ENCODE measurements at places on chromosomes 11 and 22.

DNA sequence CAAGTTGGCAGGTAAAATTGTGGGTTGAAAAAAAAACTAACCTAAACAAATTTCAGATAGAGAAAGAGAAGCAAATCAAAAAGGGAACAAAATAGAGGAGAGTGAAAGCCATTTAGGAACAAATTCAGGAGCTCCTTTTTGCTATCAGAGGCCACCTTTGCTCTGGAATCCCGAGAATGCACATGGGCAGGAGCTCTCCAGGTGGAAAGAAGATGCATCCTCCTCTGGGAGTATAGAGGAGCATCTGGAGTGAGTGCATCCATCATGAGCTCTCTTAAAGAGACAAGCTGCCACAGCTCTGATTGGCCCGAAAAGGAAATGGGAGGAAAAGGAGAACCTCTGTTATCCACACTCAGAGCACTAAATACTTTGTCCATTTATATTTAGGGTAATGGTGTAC lies 26.3 kb downstream of the MRGPRX1 start:
- DNase-seq, result no peak

DNA sequence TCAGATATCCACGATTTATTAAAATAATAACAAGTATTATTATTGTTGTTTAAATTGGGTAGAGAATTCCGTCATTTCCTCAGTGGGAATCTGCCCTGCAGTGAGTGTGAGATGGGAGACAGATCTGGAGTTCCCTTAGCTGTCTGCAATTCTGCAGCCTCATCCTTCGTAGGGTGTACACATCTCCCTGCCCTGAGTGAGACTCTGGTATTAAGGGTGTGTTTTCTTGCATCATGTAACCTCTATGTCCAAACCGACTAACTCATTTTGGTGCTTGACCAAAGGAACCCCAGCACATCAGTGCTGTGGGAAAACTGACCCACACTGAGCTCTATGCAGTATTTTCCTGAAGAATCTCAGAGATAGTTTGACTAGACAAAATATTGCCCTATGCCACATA lies 157.6 kb downstream of the LDLRAD3 start:
- no peak for DNase-seq

GRCh38 chr11:65498977-65499712 lies at the start of gene MALAT1:
Gene MALAT1, plus strand, starts transcription at chr11:65499045.
- peak; percentile 94 for DNase-seq

DNA sequence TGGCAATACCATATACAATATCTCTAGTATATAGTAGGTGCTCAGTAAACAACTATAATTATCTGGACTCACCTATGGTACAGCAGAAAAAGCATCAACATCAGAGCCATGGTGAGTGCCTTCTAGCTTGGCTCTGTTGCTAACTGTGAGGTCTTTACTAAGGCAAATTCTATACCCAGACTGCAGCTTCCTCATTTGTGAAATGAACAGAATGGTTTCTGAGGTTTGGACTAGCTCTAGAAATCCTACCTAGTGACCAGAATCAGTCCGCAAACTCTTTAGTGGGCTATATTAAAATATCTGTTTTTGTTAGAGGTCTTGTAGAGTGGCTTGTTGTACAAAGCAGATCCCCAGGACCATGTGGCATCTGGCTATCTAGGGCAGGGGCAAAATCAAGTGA lies 3.7 kb downstream of the MS4A1 start:
- no peak for DNase-seq

- DNase-seq, result no peak
Observed at GRCh38 chr11:45796461-45796861, 8.5 kb upstream of the SLC35C1 start.

- peak; percentile 42 for DNase-seq
Observed at GRCh38 chr11:63682066-63683021, 1.0 kb downstream of the RTN3 start.

- DNase-seq, result no peak
Observed at GRCh38 chr11:117792992-117793391, 4.0 kb downstream of the DSCAML1 start.

Data from naive thymus-derived CD4-positive, alpha-beta T cell (primary cell).